ENCODE measurements at places on chromosomes 12 and 14.

DNA sequence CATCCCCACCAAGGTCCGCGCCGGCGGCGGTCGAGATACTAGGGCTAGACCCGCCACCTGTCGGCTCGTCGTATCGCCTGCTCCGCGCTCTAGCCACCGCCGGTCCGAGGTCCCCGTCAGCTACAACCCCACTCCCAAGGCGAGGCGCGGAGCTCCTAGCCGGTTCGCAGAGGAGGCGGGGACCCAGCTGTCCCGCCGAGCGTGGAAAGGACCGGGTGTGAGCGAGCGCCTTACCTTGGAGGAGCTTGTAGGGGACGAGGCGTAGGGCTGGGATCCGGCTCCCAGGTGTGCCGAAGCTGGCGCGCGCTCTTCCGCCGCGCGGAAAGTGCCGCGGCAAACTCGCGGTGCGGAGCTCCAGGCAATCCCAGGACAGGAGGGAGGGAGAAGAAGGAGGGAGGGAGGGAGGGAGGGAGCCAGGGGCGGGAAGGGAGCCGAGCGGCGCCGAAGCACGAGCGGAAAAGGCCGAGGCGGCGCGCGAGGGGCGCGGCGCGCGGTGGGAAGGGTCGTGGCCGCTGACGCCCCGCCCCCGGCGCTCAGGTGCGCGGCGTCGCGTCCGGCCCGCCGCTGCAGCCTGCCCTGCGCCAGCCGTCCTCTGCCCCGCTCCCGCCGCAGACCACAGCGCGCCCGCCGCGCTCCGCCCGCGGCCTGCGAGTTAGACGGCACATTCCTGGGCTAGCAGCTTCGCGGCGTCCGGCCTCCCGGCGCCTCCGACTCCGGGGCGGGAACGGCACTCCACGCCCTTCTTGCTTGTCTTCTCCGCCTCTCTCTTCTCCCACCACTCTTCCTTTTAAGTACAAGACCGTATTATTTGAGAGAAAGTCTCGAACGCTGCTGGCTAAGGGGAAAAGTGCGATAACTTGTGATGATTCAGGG, at the start of gene PAWR:
Gene PAWR (minus strand): TSS at position 327 of the 873 bp plus-strand sequence. CDS start 720 bp downstream, outside the sequence.
- peak; percentile 89 for DNase-seq

DNA sequence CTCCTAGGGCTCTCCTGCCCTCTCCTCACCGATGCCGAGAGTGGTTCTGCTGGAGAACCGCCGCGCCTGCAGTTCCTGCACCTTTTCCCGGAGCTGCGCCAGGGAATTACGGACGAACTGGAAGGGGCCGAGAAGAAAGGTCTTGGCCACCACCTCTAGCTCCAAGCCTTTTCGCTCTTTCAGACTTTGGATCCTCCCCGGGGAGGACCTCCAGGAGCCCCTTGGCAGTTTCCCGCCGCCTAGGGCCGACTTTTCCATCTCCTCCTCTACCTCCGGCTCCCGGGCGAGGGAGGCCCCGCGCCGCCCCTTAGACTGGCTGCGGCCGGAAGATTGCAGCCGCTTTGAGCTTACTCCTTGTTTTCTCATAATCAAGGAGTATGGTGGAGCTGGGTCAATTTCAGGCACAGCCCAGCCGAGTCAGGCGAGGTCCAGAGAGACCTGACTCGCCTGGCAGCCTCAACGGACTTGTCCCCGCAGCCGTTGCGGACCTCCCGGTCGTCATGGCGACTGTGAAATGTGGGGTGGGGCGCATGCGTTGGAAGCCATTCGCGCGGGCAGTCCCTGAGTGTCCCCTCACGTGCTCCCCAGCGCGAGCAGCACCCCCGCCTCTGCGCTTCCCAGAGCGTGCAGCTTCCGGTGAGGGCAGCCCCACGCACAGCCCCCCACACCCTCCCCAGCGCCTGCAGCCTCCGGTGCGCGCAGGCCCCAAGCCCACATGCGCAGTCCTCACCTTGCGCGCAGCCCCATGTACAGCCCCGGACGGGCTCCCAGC, at the start of gene DPY19L2:
Gene DPY19L2 (minus strand): TSS at position 466 of the 772 bp plus-strand sequence. CDS start 100 bp downstream, at position 366.
- peak; percentile 54 for DNase-seq

DNA sequence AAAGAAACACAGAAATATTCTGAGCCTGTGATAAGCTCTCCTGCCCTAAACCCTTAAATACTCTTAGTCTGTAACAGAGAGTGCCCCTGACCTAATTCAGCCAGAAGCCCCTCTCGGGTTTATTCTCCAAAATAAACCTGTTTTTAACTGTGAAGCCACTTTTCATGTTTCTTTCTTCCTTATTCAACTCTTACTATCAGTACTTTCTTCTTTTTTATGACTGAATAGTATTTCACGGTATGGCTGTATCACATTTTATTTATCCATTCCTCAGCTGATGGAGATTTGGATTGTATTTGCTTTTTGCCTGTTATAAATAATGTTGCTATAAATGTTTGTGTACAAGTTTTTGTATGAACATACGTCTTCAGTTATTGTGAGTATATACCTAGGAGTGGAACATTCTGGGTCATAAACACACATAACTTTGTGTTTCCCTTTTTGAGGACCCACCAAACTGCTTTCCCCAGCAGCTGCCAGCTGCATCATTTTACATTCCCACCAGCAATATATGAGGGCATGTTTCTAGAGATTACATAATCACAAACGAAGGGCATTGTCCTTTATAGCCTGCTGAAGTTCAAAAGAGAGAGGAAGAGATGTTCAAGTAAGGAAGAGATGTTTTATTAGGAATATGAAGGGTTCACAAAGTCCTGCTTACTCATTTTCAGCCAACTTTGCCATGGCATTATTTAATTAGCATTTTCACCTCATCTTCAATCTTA, 199.4 kb upstream of the NUDT4 start:
- no peak for DNase-seq

GRCh38 chr12:911191-911826, 38.2 kb downstream of the RAD52 start:
- no peak for DNase-seq

- DNase-seq, result no peak
These were observed 9.4 kb downstream of the PARP11 start for GRCh38 chr12:3863756-3864155.

DNA sequence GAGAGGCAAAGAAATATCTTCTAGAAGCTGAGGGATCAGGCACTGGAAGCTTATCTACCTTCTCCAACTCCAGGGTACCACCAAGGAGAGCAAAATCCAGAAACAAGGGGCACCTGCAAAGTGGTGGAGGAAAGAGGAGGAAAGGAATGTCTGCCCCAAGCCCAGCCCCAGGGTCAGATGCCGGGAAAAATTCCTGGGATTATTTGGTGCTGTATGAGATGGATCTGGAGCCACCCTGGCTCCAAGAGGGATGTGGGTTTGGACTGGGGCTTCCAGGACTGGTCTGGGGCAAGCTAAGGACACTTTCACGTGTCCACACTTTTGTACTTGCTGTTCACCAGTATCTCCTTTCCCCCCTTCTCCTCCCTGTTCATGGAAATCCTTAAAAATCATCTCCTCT, 69.8 kb downstream of the DPF3 start:
- DNase-seq, result peak; percentile 46

- DNase-seq, result no peak
These were observed 391.4 kb downstream of the FUT8 start for GRCh38 chr14:65803885-65804284.

- no peak for DNase-seq
These were observed 36.6 kb downstream of the SFSWAP start for GRCh38 chr12:131747276-131748177.

- DNase-seq, result no peak
These were observed 16.7 kb downstream of the TBC1D30 start for GRCh38 chr12:64840949-64841717.

GRCh38 chr12:38744041-38744440, 161.3 kb downstream of the CPNE8 start:
- DNase-seq, result peak; percentile 74

- DNase-seq, result no peak
These were observed 139.8 kb downstream of the TMTC2 start for GRCh38 chr12:82826505-82826904.

GRCh38 chr14:69654116-69654515, 42.7 kb downstream of the SUSD6 start:
- DNase-seq, result no peak

GRCh38 chr12:131138638-131139362, 185.1 kb downstream of the ADGRD1 start:
- DNase-seq, result no peak

GRCh38 chr12:42968426-42968825, 378.9 kb upstream of the PRICKLE1 start:
- DNase-seq, result no peak

DNA sequence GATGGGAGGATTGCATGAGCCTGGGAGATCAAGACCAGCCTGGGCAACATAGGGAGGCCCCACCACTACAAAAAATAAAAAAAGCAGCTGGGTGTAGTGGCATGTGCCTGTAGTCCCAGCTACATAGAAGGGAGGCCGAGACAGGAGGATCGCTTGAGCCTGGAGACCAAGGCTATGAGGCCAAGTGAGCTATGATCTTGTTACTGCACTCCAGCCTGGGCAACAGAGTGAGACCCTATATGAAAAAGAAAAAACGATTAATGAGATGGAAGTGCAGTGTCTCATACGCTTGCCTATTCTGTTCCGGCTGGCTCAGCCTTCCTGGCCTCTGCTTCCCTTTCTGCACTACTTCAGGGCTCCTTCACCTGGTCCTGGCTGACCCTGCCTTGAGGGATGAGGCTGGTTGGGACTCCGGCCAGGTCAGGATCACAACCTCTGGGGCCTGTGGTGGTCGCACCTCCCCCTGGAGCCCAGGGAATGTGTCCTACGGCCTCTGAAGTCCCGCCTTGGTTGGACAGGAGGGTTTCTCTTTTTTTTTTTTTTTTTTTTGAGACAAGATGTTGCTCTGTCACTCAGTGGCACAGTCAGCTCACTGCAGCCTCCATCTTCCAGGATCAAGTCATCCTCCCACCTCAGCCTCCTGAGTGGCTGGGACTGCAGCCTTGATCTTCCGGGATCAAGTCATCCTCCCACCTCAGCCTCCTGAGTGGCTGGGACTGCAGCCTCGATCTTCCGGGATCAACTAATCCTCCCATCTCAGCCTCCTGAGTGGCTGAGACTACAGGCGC, 10.7 kb downstream of the TEDC1 start:
- no peak for DNase-seq

- no peak for DNase-seq
These were observed 5.4 kb downstream of the RAPGEF3 start for GRCh38 chr12:47753021-47754001.

- DNase-seq, result no peak
These were observed 879.2 kb downstream of the AACS start for GRCh38 chr12:125944446-125944845.

GRCh38 chr12:69410571-69410970, 51.0 kb downstream of the YEATS4 start:
- DNase-seq, result no peak

- no peak for DNase-seq
These were observed 167.0 kb downstream of the PPM1H start for GRCh38 chr12:62767946-62768345.

DNA sequence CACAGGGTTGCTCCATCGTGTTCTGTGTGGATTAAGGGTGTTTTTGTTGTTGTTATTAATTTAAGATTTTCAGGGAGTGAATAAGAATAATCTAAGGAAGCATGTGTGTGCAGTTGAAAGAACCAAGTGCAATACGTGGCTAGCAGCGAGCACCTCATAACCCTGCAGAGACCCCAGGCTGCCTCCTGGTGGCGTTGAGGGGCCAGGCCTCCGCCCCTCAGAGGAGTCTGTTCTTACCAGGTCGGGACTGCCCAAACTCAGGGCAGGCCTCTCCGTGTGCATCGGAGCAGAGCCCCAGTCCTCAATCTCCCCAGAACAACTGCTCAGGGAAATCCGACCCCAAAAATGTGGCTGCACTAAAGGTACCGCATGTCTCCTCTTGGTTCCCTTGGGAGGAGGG, 36.8 kb downstream of the IL31 start:
- no peak for DNase-seq

DNA sequence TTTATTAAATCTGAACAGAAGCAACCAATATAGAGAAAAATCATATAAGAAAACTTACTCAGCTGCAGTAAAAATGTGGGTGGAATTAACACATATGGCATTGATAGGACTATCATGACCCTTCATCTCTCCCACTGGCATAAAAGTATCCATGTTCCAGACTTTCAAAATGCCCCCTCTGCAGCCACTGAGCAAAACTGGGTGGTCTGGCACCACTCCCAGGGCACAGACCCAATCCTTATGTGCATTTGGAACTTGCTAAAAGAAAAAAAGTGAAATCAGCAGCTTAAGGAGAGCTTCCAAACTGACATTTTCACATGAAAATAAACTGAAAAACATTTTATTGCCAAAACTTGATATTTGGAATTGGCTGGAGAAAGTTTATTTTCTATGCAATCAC, 141.5 kb downstream of the KIF21A start:
- DNase-seq, result no peak

All from AG10803 (cell line).